AG09309 (cell line): ENCODE measurements at places on chromosomes 2 and 18.
A peak's percentile ranks its signal among the peaks of the same experiment; 100 is the strongest.

- DNase-seq: peak; percentile 40
These were observed 151.7 kb upstream of the KLF7 start for GRCh38 chr2:207317378-207317984.

DNA sequence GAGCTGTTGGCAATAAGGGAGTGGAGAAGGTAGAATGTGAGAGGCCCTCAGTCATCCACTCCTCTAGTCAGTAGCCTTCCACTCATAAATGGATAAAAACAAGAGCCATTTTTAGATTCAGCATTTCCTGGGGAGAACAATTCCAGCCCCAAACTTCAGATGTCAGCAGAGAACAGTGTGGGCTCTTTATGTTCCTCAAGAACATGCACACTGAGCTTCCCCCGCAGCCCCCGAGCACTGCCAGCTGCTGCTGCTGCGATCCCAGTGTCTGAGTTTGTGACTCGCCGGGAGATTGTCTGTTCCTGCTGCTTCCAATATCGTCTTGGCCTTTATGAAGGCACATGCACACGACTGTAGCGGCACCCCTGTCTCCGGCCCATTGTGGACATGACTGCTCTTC, 143.7 kb upstream of the CTNNA2 start:
- DNase-seq: no peak

DNA sequence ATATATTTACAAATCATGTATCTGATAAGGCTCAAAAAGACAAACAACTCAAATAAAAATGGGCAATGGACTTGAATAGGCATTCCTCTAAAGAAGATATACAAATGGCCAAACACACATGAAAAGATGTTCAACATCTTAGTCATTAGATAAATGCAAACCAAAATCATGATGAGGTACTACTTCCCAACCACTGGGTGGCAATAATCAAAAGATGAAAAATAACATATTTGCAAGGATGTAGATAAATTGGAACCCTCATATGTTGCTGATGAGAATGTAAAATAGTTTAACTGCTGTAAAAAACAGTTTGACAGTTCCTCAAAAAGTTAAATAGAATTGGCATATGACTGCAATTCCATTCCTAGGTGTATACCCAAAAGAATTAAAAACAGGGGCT, 132.3 kb downstream of the TTC32 start:
- DNase-seq: no peak

DNA sequence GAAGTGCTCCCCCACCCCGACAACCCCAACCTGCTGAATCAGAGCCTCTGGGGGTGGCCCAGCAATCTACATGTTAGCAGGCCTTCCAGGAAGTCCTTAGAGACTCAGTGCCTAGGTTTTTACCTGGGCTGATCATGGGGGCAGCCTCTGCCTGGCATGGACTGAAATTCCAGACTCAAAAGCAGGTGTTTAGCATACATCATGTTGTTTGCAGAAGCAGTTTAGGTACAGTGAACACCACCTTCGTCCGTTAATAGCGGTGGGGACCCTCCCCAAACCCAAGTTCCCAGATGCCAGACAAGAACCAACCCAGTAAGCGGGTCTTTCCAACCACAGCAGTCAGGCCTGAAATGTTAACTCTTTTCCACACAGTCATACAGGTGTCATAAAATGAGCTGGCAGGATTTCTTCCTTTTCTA, 26.4 kb upstream of the GALR1 start:
- no peak for DNase-seq

GRCh38 chr18:1760901-1761300, 810.4 kb downstream of the METTL4 start:
- no peak for DNase-seq

- DNase-seq: no peak
These were observed 246.9 kb downstream of the GLI2 start for GRCh38 chr2:120982598-120982997.

DNA sequence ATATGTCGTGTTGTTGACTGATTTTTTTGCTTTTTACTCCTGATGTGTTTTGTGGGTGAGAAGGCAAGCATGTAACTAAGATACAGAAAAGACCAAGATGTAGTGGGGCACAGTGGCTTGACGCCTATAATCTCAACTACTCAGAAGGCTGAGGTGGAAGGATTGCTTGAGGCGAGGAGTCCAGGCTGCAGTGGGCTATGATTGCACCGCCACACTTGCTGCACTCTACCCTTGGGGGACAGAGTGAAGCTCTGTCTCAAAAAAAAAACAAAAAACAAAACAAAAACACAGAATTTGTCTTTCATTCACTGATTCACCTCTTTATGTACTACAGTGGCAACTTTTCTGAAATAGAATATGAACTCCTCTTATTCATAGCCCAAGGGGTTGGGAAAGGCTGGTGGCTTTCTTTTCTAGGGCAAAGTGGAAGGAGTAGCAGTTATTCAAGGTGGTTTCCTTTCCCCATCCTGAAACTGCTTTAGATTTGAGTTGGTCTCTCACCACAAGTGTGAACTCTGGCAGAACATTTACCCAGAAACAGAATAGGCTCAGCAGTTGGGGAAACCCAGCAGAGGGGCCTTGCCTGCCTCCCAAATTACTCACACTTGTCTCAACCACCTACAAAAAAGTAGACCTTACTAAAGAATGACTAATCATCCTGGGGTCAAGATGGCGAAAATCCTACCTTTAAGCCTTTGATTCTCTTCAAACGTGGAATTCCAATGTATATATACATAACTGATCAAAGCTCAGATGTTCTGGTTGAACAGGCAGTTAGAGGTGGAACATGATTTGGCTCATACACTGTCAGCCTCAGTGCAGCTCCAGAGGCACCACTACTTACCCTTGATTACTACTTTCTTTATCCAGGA, 6.5 kb downstream of the TANK start:
- no peak for DNase-seq

DNA sequence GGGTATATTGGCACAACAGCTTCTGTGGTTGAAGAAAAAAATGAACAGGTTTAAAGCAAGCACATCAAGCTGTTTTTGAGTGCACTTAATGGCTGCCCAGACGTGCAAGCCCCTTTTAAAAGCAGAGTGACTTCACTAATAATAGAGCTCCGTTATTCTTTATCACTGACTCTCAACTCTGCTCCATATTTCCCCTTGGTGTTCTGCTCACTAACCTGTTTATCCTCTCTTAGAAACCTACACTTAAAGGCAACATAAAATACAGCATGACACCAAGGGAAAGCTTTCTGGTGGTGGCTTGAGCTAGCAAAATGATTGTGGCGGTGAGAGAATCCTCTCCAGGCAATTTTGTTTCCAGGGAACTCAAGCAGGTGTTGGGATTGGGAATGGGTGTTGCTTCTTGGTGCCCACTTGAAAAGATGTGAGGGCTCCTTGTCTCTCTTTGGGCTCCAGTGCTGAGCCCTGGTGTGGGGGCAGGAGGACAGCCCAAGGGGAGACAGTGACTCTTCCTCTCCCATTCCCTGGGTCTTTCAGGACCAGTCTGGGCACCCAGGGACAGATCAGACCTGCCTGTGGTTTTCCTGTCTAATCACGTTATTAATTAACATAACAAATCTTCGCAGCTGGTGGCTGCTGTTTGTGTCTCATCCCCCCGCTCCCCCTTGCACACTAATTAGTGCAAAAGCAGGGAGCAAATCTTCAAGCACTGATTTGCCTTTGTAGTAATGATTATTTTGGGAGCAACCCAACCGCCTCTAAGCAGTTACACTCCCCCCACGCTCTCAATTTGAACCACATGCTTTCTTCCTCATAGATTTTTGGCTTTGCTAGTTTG, 289.4 kb upstream of the CXCR4 start:
- DNase-seq: no peak

DNA sequence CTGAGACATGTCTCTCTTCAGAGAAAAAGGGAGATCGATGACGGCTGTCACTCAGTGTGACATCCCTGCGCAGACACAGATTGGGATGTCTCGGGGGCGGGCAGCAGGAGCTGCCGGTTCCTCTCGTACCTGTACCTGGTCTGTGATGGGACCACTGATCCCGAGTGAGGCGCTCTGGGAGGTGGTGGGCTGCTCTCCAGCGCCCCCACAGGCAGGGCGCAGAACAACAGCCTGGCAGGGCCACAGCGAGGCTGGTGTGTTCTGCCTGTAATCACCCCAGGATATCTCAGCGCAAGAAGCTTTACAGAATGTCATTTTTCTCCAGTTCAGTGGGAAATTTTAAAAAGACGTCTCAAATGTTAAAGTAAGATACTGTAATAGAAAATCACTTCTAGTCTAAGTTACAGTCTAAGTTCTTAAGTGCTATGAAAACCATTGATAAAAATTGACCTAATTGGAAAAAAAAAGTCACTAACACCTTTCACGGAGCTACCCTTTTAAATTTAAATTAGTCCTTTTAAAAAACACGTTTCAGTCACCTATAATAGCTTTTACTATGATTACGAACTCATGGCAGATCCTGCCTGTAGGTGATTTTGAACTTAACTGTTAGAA, 189.8 kb downstream of the SNTG2 start:
- no peak for DNase-seq

DNA sequence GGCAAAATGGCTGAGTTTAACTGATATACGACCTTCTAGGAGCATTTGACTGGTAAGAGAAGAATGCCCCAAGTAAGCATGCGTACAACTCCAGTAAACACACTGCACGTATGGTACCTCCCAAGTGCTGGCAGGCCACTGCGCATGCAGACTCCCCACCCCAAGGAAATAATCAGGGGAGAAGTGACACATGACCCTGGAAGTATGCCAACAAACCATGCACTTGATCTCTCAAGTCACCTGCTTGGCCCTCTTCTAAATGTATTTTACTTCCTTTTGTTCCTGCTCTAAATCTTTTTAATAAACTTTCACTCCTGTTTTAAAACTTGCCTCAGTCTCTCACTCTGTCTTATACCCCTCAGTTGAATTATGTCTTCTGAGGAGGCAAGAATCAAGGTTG, 129.8 kb upstream of the COL5A2 start:
- no peak for DNase-seq

- DNase-seq: no peak
These were observed 277.4 kb downstream of the NRXN1 start for GRCh38 chr2:50754514-50754913.
